ENCODE measurements at places on chromosomes 12 and 14.

GRCh38 chr12:12511895-12512711 lies 50.6 kb downstream of the DUSP16 start:
- DNase-seq, result no peak

GRCh38 chr14:96108061-96108795 lies 69.1 kb downstream of the C14orf132 start:
- DNase-seq, result no peak

GRCh38 chr12:85076688-85077430 lies 40.7 kb downstream of the LRRIQ1 start:
- DNase-seq, result no peak

DNA sequence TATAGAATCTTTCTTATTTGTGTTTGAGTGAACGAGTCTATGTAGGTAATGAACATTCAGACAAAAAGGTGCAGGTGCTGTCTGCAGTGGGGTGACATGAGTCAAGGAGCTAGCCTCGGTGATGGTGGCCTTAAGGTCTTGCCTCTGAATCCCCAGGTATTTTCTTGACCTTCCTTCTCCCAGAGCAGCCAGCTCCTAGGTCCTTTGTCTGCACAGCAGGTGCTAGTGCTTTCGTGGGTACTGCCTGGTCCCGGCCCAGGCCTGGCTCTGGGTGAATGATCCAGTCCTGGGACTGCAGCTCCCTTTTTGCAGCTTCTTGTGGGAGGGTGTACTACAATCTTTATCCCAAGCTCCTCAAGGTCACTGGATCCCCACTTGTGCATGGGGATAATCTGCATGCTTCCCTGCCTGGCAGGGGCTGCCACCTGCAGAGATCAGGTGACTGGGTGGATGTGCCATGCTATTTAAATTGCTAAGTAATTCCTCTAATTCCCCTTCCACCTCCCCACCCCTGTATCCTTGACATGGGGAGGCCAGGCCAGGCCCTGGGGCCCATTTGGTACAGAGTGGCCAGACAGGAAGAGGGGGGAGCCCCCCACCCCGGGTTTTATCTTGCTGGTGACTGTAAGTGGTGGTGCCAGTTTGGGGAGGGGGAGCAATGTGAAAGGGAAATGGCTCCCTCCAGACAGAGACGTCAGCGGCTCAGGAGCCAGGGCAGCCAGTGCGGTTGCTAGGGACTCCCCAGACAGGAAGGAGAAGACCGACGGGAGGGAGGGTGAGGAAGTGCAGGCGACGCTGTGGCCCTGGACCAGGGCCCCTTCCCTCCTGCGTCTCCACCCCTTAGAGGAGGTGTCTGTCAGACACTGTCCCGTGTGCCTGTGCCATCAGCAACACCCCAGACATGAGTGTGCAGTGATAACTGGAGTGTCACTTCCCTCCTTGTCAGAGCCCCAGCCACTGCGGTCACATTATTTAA lies 6.7 kb downstream of the VASH1 start:
- peak; percentile 68 for DNase-seq

- no peak for DNase-seq
Observed at GRCh38 chr14:75476274-75476995, 45.8 kb upstream of the BATF start.

DNA sequence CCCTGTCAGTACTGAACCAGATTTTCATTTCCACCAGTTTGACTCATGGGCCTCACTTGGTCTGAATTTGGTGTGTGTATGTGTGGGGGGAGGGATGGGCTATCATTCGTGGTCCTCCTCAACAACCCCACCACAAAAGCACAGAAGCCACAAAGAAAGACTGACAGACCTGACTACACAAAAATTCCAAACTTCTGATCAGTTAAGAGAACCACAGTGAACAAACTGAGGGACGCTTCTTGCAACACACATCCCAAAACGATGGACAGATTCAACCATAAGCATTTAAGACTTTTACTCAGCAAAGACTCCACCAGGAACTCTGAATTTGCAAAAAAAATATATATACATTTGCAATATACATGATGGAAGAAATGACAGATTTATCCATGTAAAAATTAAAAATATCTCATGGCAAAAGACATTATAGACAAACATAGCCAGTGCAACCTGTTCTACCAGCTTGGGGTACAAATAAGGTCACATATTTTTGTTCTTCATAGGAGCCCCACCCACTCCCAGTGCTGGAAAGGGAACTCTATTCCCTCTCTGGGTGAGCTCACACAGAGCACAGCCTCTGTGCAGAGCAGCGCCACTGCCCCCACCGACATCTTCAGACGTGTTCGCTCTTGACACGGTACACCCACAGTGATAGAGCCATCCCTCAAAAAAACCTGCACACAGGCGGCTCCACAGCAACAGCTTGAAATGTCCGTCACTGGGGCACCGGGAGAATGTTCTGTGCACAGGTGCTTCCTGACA lies 49.7 kb downstream of the JAG2 start:
- DNase-seq, result no peak

GRCh38 chr12:103882861-103883596 lies 42.0 kb upstream of the NT5DC3 start:
- no peak for DNase-seq

GRCh38 chr12:2501464-2502191 lies 293.1 kb upstream of the FKBP4 start:
- no peak for DNase-seq

All from CD4-positive, alpha-beta T cell treated with Interleukin-6 at 100 ng/mL for 8 hours (primary cell).